ENCODE measurements at places on chromosomes 2 and 18.

DNA sequence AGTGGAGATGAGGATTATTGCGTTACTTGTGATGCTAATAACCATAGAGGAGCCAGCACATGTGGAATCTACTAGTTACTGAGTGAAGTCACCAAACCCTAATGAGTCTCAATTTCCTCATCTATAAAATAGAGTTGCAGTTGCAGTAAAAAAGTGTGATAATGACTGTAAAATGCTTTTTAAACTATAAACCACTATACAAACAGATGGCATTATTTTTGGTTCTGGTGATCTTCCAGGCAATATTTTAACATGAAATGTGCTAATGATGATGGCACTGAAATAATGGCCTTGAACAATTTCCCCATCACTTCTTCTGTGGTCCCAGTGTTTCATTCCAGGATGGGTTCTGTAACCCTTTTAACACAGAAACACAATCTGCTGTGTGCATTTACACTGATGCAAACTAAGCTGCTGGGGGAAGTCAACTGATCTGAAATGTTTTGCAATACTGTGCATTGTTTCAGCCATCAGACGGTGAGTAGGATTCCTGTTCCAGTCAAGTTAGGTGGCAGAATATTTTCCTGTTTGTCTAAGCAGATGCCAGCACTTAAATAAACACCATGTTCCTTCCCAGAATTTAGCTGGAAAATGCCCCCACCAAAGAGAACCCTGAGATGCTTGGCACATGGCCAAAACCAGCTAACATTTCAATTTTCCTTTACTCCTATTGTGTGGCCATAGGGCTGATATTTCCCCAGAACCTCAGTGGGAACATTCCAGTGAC, 52.6 kb downstream of the TACR1 start:
- H3K27me3 ChIP-seq: no peaks in the 10 kb centered on the region
- peaks cover 8% of the 10 kb centered on the region for H3K4me1 ChIP-seq
- no peak overlapping the region for H3K27ac ChIP-seq
- H3K36me3 ChIP-seq: no peaks in the 10 kb centered on the region

GRCh38 chr2:173785813-173786212, 179.4 kb downstream of the SP3 start:
- H3K27ac ChIP-seq: no peak overlapping the region
- no peak overlapping the region for H3K4me3 ChIP-seq
- no peak for ATAC-seq
- H3K27me3 ChIP-seq: peaks cover 44% of the 10 kb centered on the region

DNA sequence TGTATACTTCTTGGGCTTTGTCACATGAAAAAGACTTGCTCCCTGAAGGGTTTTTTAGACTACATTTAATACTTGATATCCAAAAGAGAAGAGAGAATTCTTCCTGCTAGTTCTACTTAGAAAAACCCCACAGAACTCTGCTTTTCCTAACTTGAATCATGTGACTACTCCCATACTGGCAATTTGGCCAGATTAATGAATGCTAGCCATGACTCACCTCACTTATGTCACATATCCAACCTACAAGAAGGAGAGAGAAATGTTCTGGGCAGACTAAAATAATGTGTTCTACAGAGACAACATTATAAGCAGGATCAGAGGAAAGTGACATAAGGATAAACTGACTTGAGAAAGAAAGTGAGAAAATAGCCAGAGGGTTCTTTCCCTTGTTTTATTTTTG, 249.3 kb upstream of the GULP1 start:
- no peak overlapping the region for H3K4me3 ChIP-seq
- no peak overlapping the region for H3K27ac ChIP-seq
- ATAC-seq: no peak
- no peaks in the 10 kb centered on the region for H3K27me3 ChIP-seq
- no peaks in the 10 kb centered on the region for H3K36me3 ChIP-seq

DNA sequence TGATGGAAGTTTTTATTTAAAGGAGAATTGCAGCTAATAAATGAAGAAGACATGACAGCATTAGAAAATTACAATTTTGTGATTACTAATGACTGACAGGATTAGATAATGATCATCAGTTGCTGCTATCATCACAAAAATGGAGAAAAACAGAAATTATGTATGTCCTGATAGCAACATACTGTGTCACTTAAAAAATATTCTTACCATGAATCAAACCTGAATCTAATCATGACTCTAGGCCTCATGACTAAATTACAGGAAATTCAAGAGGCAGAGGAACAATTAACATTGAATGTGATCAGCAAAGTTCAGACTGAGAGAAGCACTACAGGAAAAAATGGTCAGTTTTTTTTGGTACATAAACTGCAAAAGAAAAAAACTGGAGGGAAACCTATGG, 147.8 kb downstream of the PMAIP1 start:
- H3K27ac ChIP-seq: no peak overlapping the region
- H3K36me3 ChIP-seq: no peaks in the 10 kb centered on the region
- H3K4me3 ChIP-seq: no peak overlapping the region
- no peak for ATAC-seq
- no peaks in the 10 kb centered on the region for H3K4me1 ChIP-seq

DNA sequence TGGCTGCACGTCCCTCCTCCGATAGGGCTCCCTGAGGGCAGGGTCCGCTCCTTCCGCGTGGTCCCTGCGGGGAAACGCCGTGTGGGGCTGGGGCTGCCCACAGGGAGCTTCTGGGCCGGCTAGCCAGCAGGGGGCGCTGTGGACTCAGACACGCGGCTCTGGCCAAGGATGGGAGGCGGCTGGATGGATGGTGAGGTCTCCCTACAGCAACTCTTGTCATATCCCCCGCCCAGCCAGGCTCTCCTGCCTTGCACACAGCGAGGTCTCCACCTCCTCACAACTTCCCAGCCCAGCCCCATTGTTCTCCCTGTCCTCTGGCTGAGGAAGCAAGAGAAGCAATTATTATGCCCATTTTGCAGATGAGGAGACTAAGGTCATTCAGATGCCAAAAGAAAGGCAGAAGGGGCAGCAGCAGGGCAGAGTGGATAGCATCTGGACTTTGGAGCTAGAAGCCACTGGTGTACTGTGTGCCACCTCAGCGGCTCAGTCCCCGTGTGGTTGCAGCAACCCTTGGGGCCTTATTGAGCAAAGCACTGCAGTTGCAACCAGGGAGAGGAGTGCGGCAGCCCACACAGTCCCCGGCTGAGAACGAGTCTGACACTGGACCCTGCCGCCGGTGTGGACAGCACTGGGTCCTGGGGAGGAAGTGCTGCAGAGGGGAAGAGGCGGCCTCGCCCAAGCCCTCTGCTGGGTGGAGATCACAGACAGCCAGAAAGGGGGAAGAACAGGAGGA, 99.0 kb downstream of the ZFP36L2 start:
- no peaks in the 10 kb centered on the region for H3K36me3 ChIP-seq
- no peaks in the 10 kb centered on the region for H3K27me3 ChIP-seq
- peaks cover 81% of the 10 kb centered on the region for H3K4me1 ChIP-seq
- ATAC-seq: peak; percentile 34
- H3K27ac ChIP-seq: peak overlapping the region; percentile 66

- peak overlapping the region; percentile 33 for H3K27ac ChIP-seq
- H3K27me3 ChIP-seq: no peaks in the 10 kb centered on the region
- peaks cover 33% of the 10 kb centered on the region for H3K4me1 ChIP-seq
- H3K36me3 ChIP-seq: peaks cover 5% of the 10 kb centered on the region
- ATAC-seq: peak; percentile 71
- peak overlapping the region; percentile 67 for H3K4me3 ChIP-seq
Observed at GRCh38 chr18:23237524-23238151, 102.4 kb downstream of the CABLES1 start.

DNA sequence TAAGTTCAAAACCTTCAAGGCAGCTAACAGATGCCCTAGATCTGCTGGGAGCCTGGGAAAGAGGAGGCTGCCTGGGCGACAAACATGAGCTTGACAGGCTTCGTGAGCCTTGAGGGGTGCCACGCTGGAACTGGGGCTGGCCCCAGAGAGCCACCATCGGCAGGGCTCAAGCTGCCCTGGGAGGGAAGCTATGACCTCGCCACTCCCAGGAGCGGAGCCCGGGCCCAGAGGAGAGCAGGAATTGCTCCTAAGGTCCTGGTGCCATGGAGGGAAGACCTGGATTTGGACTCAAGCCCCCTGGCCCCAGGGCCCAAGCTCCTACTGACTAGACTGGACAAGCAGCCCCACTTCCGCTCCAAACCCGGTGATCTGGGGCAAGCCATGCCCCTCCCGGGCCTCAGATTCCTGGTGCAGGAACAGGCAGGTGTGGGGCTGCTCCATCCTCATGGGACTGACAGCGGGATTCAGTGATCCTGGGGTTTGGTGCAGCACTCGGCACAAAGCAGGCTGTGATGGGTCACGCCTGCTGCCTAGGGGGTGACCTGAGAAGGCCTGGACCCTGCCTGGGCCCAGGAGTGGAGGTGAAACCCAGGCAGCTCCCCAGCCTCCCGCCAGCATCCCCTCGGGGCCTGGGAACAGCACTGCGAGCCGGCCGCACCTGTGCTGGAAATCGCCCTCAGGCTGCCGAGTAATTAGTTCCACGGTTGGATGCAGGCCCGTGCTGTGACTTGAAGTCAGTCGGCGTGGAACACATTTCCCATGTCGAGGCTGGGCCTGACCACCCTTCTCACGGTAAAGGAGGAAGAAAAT, 246.9 kb downstream of the NDUFA10 start:
- no peak for ATAC-seq
- no peak overlapping the region for H3K4me3 ChIP-seq
